ENCODE measurements at places on chromosomes 3 and 15.

DNA sequence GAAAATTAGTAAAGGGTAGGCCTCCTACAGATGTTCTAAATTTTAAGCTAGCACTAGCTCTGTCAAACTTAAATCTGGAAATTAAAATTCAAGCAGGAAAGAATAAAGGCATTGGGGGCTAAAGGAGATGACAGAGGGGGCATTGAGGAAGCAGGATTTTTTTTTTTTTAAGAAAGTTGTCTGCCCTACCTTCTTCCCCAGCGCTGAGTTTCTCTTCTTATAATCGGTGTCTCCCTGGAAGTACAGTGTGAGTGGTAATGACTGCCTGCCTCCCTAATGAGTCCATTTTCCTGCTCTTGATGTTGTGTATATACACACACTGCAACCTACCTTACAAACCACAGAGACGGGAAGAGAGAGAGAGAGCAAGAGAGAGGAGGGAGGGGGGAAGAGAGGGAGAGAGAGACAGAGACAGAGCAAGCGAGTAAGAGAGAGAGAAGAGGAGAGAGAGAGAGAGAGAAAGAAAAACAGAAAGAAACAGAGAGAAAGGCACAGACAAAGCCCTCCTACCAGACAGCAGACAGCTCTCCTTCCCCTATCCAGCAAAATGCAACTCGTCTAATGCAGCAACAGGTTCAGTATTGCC lies 47.0 kb downstream of the ZBTB20 start:
- no peak for DNase-seq

DNA sequence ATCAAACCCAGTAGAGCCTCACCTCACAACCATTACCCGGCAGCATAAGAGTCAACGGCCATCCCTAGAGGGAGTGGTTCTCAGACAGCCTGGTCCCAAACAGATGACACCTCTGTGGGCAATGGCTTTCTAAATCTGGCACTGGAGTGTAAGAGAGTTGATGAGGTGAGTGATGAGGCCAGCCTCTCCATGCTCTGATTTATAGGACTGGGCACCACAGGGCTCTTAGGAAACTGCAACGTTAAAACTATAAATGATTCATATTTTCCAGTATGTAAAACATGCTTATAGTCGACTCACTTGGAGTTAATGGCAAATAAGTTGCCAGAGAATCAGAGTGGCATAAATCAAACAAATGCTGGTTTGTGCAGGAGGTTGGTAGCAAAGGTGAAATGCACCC lies 187.7 kb downstream of the GREM1 start:
- no peak for DNase-seq

DNA sequence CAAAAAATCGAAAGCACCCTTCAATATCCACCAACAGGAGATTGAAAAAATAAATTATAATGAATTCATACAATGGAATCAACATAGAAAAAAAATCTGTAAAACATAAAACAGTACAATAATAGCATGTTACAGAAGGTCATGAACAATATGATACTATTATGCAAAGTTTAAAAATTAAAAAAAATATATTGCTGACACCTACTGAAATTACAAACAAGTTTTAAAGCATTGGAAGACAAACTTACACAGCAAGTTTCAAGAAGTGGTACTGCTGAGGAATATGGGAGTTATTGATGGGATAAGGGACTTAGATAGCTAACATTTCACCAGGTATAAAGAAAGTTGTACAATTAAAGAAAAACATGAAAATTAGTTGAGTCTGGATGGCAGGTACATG lies 89.4 kb downstream of the EFL1 start:
- DNase-seq, result no peak

- no peak for DNase-seq
Observed at GRCh38 chr3:15982667-15983196, 185.0 kb upstream of the ANKRD28 start.

- peak; percentile 7 for DNase-seq
Observed at GRCh38 chr15:60255390-60255789, 142.4 kb downstream of the ANXA2 start.

DNA sequence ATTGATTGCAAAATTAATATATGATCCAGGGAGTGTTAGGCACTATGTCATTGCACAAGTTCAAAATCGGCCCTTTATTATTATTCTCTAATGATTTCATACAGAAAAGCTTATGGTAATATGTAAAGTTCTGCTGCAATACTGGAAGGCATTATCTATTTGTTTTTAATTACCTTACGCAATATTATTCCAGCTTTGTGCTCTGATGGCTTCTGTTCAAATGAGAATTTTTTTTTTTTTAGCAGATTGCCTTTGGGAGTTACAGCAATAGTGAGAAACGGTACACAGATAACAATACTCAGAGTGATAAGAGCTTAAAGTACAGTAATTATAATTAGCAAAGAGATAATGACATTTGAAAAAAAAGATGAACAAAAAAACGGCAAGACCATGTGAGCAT lies 602.2 kb upstream of the ALCAM start:
- no peak for DNase-seq

GRCh38 chr15:72175186-72176044 lies 22.2 kb downstream of the GRAMD2A start:
- DNase-seq, result no peak

GRCh38 chr15:70212286-70212962 lies 114.7 kb upstream of the TLE3 start:
- no peak for DNase-seq

GRCh38 chr3:128313071-128313725 lies 153.5 kb downstream of the DNAJB8 start:
- no peak for DNase-seq

DNA sequence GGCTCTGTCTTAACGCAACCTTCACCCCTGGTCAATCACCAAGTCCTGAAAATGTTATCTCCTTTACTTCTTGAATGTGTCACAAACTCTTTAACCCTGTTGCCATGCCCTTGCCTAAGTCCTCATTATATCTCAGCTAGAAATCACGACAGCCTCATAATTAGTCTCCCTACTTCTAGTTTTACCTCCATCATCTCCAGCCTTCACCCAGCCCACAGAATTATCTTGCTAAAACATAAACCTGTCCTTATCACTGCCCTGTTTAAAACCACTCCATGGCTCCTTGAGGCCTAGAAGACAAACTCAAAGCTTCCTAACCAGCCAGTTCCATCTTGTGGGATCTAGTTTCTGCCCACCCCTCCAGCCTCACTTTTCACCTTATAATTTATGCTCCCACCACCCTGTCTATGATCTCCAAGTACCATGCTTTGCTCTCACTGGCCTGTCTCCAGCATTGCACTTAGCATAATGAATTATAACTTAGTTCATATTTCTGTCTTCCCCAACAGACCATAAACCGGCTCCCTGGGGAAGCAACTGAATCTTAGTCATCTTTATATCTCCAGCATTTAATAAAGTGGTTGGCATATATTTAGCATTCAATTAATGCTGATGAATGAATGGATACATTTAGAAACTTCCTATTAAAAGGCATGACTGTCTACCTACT lies 39.2 kb downstream of the GPR176 start:
- no peak for DNase-seq

- DNase-seq, result no peak
Observed at GRCh38 chr15:89621547-89621946, 33.7 kb downstream of the KIF7 start.

- no peak for DNase-seq
Observed at GRCh38 chr3:157330206-157330605, 106.4 kb upstream of the PTX3 start.

GRCh38 chr3:30737743-30738499 lies 131.5 kb downstream of the TGFBR2 start:
- DNase-seq, result no peak

DNA sequence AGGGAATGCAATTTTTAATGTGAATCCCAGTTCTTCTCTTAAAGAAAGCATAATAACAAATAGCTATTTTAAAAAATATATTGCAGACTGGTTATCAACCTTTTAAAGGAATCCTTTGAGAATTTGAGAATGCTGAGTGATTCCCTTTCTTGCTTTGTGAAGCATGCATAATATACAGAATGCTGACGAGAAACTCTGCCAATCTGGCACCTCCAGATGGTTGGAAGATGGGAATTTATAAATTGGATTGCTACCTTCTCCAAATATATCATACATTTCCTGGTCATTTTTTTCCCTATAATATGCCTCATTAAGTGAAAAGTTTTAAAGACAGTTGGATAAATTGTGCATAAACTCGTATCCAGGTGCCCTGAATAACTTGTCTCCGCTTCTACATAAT lies 333.9 kb upstream of the ARPP21 start:
- DNase-seq, result no peak

GRCh38 chr15:81026836-81027599 lies 26.3 kb downstream of the TLNRD1 start:
- no peak for DNase-seq

GRCh38 chr3:34793057-34793456 lies 846.3 kb upstream of the ARPP21 start:
- no peak for DNase-seq

DNA sequence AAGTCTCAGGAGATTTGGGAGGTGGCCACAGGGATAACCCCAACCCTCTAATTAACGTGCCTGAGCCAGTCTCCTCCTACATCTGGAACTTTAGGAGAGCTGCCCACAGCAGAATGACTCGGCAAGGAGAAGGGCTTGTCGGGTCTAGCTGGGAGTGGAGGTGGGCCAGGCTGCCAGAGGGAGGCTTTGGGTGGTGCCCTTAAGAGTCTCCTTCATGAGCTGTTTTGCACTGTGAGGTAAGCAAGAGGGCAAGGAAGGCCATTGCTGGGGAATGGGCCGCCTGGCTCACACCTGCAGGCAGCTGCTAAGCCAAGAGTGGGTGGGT lies 3.6 kb upstream of the TNK2 start:
- DNase-seq, result no peak

- DNase-seq, result no peak
Observed at GRCh38 chr3:194852831-194853508, 167.3 kb downstream of the FAM43A start.

DNA sequence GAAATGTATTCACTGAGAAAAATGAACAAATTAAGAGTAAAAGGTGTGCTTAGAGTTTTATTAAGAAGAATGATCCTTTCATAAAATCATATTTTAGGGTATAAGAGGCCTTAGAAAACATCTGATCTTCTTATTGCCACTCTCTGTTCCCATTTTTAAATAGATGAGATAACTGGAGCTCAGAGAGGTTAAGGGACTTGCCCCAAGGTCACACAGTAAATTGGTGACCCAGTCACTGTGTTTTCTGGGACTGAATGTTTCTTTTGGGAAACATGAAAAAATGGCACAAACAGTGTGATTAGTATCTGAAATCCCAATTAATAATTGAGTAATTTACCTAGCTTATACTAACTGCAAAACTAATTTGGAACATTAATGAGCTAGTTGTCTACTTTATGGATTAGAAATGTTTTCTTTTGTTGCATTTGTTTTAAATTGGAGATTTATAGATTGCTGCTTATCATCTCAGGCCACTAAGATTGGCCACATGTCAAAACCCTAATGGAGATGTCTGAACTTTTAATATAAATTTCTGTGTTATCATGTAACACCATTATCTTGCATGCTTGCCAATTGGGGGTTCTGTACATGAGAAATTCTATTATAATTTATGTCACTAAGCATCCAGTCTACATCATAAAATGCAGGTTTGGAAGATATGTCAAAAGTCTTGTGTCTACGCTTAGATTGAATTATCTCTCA lies 64.9 kb downstream of the CMSS1 start:
- DNase-seq, result no peak

DNA sequence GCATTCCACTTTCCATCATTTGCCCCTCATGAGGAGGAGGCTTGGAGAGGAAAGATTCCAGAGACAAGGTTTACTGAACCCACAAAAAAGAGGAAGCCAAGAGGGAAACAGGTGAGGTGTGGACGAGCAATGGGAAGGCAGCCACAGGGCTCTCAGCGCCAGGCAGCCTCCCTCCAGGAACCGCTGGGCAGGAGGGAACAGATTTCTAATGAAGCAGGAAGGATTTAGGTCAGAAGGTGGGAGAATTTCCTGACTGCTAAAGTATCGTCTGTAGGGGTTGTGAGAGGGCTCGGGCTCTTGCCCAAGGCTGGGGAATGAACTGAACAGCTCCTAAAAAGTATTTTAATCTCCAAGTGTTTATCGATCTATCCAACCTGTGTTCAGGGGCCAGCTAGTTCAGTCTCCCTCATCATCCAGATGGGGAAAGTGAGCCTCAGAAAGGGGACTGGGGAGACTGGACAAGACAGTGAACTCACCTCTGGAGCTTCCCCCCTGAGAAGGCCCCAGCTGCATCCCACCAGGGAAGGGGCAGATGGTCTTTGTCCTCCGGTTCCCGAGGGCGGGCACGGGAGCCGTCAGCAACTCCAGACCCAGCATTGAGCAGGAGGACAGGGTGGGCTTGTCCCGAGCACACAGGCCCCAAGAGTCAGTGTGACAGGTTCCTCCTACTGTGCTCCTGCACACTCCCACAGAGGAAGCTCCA lies 10.5 kb downstream of the LOXL1 start:
- DNase-seq, result no peak

GRCh38 chr3:154235330-154235729 lies 89.0 kb downstream of the DHX36 start:
- no peak for DNase-seq

DNA sequence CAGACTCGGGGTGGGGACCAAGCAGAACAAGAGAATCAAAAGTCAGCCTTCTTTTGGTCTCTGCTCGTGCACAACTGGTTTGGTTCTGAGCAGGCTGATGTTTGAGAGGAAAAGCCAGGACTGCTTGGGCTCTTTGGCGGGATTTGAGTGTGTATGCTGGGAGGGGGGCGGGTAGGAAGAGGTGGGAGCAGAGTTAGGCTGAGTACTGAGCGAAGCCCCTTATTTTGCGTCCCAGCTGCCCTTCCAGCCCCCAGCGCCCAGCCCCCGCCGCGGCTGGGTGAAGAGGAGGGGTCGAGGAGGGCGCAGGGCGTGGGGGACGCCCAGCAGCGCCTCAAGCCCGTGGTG lies 153.5 kb upstream of the GOLIM4 start:
- no peak for DNase-seq

DNA sequence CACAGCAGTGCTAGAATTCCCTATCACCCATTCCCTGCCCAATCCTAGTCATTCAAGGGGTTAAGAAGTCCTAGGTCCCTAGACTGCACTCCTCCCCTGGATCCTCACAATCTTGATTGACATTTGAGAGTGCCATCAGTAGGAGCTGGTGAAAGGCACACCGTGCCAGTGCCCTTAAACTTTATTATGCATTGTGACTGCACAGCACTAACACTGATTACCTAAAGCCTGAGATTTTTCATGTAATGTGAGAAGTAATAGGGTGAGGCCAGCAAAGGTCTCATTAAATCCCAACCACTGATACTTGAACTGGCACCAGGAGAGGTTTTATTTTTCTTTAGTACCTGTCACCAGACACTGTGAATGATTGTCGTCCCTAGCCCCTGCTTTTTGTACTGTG lies 16.3 kb downstream of the GXYLT2 start:
- no peak for DNase-seq

GRCh38 chr3:119310071-119310470 lies 15.9 kb downstream of the ARHGAP31 start:
- DNase-seq, result no peak

All from stimulated activated CD4-positive, alpha-beta T cell treated with anti-CD3 and anti-CD28 coated beads, Interleukin-2, amount 100 ng/mL, for 24 hours (primary cell).